Hematopoietic multipotent progenitor cell treated with erythropoietin and hydrocortisone succinate and interleukin-3 and kit ligand, for 8 days (in vitro differentiated cells): ENCODE measurements at places on chromosomes 2 and 18.

DNA sequence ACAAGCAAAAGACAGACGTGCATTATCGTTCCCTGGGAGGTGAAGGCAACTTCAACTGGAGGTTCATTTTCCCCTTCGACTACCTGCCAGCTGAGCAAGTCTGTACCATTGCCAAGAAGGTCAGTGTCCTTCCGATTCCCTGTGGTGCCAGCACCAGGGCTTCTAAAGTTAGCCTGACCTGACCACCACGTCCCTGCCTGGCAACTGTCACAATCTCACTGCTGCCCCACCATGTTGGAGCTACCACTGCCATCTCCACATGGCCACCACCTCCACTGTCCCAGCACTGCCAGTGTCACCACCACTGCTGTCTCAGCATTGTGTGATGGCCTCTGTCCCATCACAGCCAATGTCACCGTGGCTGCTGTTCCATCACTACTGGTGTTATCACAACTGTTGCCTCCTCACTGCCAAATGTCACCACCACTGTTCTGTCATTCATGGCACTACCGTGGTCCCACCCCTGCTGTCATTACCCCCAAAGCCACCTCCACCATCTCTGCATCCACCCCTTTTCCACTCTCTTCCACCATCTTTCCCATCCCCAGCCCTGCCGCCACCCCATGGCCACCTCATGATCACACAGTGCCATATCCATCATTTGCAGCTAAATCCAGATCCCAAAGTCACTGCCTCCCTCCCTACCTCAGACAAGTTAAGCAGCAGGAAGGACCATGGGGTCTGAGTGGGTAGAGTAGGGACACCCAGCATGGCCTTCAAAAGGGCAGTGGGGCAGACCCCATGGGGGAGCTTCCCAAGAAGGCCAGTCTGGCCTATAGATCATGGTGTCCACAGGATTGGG is 216.5 kb downstream of the DYSF start:
- DNase-seq = no peak

DNA sequence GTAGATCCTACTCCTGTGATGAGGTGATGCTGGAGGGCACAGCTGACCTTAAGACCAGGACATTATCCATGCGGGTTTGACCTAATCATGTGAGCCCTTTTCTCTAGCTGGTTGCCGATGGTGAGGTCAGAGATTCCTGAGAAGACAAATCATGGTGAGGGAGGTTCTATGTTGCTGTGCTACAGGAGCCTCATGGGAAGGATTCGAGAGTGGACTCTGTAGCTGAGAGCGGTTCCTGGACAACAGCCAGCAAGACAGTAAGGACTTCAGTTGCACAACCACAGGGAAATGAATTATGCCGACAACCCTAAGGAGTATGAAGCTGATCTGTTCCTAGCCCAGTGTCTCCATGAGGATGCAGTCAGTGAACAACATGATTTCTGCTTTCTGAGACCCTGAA is 80.4 kb downstream of the EPB41L3 start:
- no peak for DNase-seq

- DNase-seq = peak; percentile 5
Measured at GRCh38 chr18:25604894-25605597, 253.1 kb upstream of the ZNF521 start.

DNA sequence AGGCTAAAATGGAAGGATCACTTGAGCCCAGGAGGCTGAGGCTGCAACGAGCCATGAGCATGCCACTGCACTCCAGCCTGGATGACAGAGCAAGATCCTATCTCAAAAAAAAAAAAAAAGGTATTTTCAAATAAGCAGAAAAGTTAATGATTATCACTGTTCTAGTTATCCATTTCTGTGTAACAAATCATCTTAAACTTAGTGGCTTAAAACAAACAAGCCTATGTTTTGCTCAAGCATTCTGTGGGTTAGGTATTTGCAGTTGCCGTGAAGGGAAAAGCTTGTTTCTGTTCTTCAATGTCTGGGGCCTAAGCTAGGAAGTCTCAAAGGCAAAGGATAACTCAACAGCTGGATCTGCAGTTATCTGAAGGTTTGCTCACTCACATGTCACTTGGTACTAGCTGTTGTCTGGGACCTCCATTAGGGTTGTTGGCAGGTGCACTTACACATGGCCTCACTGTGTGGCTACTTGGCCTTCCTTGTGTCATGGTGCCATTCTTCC is 14.1 kb downstream of the MFF start:
- no peak for DNase-seq

DNA sequence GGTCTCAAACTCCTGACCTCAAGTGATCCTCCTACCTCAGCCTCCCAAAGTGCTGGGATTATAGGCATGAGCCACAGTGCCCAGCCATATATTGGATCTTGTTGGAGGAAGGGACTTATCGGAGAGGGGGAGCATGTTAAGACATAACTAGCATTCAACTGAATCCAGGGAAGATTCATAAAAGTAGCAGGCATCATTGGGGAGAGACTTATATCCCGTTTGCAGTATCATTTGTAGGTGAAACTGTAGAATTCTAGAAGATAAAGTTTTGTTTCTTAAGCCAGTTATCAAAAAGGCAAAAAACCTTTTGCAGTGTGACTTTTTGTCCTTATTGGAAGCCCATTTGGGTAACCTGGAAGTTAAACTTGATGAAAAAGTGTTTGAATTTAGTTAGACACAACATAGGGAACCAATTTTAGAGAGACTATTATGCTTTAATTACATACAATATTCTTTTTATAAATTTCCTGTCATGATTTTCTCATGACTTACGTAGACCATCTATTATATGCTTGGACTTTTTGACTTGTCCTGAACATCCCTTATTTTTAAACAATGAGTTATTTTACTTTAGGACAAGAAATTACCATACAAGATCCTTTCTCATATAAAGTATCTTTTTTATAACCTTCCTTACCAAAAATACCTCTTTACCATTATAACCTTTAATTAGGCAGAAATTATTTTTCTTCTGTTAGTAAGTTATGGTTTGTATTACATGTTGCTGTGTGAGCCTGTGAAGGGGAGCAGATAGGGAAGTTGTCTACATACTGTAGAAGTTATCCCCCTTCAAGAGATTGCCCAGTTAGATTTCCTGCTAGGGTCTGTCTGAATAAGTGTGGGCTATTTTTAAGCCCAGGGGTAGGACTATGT is 20.3 kb downstream of the RAB3GAP1 start:
- DNase-seq = peak; percentile 15

DNA sequence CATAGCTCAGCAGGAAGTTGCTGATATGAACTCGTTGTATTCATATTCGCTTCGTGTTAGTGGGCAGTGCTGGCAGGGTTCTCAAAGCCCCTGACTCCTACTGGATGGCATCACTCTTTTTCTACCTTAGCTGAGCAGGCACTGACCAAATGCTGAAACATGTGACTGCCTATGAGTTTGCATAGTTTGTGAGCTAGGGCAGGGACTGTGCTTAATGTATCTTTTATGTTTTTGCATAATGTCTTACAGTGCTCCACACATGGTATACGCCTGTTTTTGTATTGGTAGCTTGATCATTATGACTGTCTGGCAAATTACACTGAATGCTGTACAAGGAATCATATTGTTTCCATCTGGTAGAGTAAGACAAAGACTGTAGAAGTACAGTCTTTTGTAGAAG is 305.3 kb downstream of the PARD3B start:
- DNase-seq = no peak

DNA sequence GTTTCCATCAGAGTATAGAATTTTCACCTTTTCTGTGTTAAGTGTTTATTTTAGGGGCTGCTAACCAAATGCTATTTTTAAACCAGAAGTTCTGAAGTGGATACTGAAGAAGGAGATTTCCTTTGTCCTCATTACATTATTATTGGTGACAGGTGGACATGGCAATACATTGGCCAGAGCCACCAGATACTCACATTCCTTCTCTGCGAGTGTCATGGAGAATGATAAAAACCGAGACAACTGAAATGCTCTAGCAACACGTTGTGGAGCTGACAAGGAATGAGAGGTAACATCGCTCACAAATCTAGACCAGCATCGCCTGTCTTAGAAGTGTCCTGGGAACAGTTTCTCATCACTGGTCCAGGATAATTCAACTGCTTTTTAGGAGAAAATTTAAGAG is 241.2 kb downstream of the IRS1 start:
- DNase-seq = no peak

DNA sequence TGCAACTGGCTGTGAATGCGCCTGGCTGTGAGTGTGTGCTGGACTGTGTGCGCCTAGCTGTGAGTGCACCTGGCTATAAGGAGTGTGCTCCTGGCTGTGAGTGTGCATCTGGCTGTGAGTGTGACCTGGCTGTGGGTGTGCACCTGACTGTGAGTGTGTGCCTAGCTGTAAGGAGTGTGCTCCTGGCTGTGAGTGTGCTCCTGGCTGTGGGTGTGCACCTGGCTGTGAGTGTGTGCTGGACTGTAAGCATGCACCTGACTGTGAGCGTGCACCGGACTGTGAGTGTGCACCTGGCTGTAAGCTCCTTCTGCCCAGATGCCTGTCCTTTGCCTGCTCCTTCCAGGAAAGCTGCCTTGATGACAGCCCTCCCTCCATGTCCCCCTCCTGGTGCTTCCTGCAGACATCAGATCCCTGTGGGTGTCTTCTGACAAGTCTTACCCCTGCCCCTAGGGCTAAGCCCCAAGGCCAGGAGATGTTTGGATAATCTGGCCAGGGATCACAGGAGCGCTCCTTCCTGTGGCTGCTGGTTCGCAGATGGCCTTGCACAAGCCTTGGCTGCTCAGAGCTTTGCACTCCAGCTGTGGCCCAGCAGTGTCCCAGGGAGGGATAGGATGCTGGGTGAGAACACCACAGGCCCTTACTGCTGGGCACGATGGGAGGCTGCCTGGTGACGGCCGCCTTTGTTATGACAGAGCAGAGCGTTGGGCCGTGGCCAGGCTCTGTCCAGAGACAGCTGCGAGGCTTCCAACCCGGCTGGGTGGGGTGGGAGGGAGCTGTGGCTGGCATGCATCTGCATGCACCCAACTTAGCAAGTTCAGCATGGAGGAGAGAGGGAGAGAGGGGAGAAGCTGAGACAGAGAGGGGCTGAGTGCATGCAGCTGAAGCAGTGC is 89.9 kb downstream of the GLI2 start:
- no peak for DNase-seq

GRCh38 chr2:196191541-196191940 is 20.2 kb upstream of the STK17B start:
- no peak for DNase-seq

DNA sequence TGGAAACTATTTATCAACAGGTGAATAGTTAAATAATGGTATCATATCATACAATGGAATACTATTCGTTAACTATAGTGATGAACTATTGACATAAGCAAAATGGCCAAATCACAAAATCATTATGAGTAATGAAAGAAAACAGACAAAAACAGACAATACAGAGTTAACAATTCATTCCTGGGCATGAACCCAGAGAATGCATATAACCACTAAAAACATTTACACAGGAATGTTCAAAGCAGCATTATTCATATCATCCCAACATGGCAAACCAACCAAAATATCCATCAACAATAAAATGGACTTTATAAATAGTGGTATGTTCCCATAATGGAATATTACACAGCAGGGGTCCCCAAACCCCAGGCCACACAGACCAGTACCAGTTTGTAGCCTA is 131.2 kb upstream of the CYP1B1 start:
- no peak for DNase-seq

- no peak for DNase-seq
Measured at GRCh38 chr2:949384-950079, 1.1 kb upstream of the SNTG2 start.

DNA sequence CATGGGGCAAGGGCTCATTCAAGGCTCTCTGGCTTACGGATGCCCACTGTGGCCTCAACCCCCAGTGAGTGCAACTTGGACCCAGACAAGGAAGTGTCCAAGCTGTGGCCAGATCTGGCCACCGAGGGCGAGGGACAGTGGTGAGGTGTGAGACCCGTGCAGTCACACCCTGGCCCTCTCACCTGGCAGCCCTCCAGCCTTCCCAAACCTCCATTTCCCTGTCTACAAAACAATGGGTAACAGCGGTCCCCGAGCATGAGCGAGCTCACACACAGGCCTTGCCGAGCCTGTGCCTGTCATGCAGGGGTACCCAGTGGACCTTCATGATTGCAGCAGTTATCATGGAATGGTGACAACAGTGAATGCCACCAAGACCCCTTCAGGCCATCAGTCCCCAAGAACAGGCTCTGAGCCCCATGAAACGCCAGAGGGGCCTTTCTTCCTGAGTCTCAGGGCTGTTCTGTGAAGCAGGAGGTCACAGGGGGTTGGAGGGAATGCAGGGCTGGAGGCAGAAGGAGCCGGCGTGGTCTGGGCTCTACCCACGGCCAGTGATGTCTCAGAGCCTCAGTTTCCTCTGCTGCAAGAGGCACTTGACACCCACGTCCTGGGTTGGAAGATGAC is 49.8 kb downstream of the RAMP1 start:
- DNase-seq = no peak

GRCh38 chr2:223896833-223897311 is 48.3 kb downstream of the WDFY1 start:
- DNase-seq = no peak

- no peak for DNase-seq
Measured at GRCh38 chr2:217466805-217467204, 536.0 kb downstream of the TNS1 start.

- no peak for DNase-seq
Measured at GRCh38 chr2:170404846-170405245, 226.9 kb downstream of the MYO3B start.

DNA sequence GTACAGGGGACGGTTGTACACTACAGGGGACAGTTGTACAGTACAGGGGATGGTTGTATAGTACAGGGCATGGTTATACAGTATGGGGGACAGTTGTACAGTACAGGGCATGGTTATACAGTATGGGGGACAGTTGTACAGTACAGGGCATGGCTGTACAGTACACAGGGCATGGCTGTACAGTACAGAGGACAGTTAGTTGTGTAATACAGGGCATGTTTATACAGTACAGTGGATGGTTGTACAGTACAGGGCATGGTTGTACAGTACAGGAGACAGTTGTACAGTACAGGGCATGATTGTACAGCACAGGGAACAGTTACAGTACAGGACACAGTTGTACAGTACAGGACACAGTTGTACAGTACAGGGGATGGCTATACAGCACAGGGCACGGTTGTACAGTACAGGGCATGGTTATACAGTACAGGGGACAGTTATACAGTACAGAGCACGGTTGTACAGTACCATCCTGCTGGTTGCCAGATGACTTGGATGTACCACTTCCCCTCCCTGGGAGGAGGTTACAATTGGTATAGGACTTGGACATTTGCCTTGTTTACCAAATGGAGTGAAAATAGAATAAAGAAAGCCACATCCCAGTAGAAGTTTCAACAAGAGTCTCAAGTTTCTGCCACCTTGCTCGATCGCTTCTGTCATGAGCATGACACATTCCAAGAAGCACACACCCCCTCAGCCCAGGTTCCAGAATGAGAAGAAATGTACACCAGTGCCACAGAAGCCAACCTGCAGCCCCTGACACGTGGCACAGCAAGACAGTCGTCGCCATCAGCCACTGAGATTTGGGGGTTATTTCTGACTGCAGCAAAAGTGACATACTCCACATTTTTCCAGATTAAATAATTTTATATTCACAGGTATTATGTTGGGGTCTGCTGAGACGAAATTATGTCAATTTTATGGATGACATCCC is 16.0 kb downstream of the CYRIA start:
- no peak for DNase-seq

GRCh38 chr2:107215401-107216350 is 329.7 kb upstream of the ST6GAL2 start:
- no peak for DNase-seq

- DNase-seq = no peak
Measured at GRCh38 chr2:109677835-109678580, 63.8 kb downstream of the SOWAHC start.
